Astrocyte (in vitro differentiated cells and primary cell): ENCODE measurements at places on chromosomes 4 and X.
A peak's percentile ranks its signal among the peaks of the same experiment; 100 is the strongest.

GRCh38 chrX:119758731-119759247 lies 401 bp downstream of the SOWAHD start:
- H3K27ac ChIP-seq: no peak overlapping the region
- no peak for DNase-seq
- H3K36me3 ChIP-seq: no peaks in the 10 kb centered on the region
- peak overlapping the region; percentile 23 for H3K4me3 ChIP-seq
- peaks cover 12% of the 10 kb centered on the region for H3K4me1 ChIP-seq

DNA sequence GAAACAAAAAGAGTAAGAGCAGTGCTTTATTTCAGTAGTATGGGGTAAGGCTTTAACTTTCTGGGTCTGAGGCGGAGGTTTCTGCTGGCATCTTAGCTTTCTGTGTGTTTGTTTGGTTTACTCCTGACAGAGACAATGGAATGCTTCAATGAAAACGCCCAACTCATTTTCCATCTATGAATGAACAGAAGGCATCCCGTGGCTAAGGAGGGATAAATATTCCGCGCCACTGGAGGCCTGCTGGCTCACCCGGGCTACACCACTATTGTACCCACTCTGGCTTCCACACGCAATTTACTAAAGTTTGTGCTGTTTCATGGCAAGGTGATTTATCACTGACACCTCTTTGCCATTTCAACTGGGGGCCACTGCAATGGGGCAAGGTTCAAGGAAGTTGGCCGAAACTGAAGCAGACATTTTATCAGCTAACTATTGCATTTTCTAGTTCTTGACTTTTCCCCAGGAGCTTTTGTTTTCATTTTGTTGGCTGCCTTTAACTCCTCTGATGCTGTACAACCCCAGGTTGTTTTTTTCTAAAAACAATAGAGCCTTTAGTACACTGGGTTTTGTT lies 32.8 kb upstream of the PPARGC1A start:
- no peaks in the 10 kb centered on the region for H3K27me3 ChIP-seq
- H3K27ac ChIP-seq: no peak overlapping the region
- no peaks in the 10 kb centered on the region for H3K36me3 ChIP-seq
- peak; percentile 36 for DNase-seq

DNA sequence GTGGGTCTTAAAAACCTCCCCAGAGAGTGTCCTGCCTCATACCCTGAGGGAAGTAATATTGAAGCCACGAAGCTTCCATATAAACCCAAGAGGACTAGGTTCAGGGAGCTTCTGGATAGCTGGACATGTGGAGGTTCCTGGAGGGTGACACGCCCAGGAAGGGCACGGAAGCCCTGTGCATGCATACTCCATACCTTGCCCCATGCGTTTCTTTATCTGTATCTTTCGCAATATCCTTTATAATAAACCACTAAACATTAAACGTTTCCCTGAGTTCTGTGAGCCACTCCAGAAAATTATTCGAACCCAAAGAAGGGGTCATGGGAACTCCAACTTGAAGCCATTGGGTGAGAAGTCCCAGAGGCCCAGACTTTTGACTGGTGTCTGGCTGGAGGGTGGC lies 45.7 kb upstream of the HPF1 start:
- H3K4me1 ChIP-seq: no peaks in the 10 kb centered on the region
- no peaks in the 10 kb centered on the region for H3K36me3 ChIP-seq
- no peak overlapping the region for H3K4me3 ChIP-seq
- no peaks in the 10 kb centered on the region for H3K27me3 ChIP-seq
- no peak overlapping the region for H3K27ac ChIP-seq

- no peak overlapping the region for H3K27ac ChIP-seq
- no peaks in the 10 kb centered on the region for H3K4me1 ChIP-seq
- no peaks in the 10 kb centered on the region for H3K27me3 ChIP-seq
- DNase-seq: no peak
- no peaks in the 10 kb centered on the region for H3K36me3 ChIP-seq
- H3K4me3 ChIP-seq: no peak overlapping the region
Measured at GRCh38 chr4:72022553-72022952, 9.2 kb upstream of the NPFFR2 start.

GRCh38 chrX:124386401-124386800 lies 40.0 kb downstream of the SH2D1A start:
- no peaks in the 10 kb centered on the region for H3K36me3 ChIP-seq
- DNase-seq: no peak
- H3K4me3 ChIP-seq: no peak overlapping the region
- no peaks in the 10 kb centered on the region for H3K27me3 ChIP-seq
- no peak overlapping the region for H3K27ac ChIP-seq

DNA sequence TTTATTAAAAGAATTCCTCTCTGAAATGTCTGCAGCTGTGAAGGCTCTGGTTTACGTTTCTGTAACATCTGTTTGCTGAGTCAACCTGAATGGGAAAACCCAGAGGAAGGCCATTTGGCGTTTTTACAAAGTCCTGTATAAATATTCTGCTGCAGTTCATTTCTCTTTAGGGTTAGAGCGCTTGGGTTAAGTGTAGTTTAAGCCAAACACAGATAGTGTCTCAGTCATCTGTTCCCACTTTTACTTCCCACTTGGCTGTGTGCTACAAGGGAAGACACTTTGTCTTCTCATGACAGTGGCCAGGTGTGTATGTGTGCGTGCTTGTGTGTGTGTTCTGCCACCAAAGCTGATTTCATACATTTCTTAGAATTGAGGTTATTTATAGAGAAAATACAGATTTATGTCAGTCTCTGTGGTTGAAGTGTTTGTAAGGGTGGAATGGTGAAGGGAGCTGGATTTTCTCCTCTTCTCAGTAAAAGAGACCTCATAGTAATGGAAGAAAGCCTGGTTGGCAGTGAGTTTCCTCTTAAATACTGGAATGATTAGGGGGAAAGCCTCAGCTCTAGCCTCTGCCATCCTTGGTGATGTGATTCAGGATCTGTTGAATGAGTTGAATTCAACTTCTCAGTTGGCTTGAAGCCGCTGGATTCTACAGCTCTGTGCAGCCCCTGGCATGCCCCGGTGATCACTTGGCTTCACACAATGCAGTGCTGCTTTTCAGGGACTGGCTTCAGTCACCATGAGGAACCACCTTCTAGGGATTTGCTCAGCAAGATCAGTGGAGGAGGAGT lies 50.6 kb downstream of the JADE1 start:
- H3K4me3 ChIP-seq: no peak overlapping the region
- H3K36me3 ChIP-seq: peaks cover 52% of the 10 kb centered on the region
- no peaks in the 10 kb centered on the region for H3K27me3 ChIP-seq

- DNase-seq: no peak
- no peaks in the 10 kb centered on the region for H3K27me3 ChIP-seq
- H3K36me3 ChIP-seq: no peaks in the 10 kb centered on the region
- H3K27ac ChIP-seq: no peak overlapping the region
- H3K4me1 ChIP-seq: no peaks in the 10 kb centered on the region
- H3K4me3 ChIP-seq: no peak overlapping the region
Measured at GRCh38 chr4:163556650-163557391, 62.3 kb downstream of the TMA16 start.

GRCh38 chrX:17442898-17443297 lies 67.9 kb downstream of the NHS start:
- H3K36me3 ChIP-seq: no peaks in the 10 kb centered on the region
- no peak overlapping the region for H3K4me3 ChIP-seq
- H3K27me3 ChIP-seq: no peaks in the 10 kb centered on the region
- peak; percentile 18 for DNase-seq
- H3K27ac ChIP-seq: no peak overlapping the region
- H3K4me1 ChIP-seq: peaks cover 18% of the 10 kb centered on the region

- peaks cover 3% of the 10 kb centered on the region for H3K4me1 ChIP-seq
- H3K4me3 ChIP-seq: no peak overlapping the region
- DNase-seq: no peak
Measured at GRCh38 chrX:24398766-24399165, 38.3 kb downstream of the SUPT20HL1 start.

DNA sequence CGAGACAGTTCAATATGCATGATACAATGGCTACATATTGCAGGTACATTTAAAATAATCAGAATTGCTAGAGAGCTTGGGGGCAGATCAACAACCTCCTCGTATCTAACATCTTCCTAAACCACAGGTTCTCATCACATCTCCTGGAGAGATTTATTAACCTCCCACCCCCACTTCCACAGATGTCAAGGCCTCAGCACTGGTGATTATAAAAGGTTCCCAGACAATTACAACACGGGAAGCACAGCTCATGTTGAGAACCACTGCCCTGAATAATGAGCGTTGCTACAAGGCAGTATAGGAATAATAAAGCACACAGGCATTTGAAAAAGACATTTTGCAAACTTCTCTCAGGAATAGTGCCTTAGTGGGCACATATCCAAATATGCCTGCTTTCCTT lies 42.8 kb downstream of the ELOVL6 start:
- peaks cover 19% of the 10 kb centered on the region for H3K4me1 ChIP-seq
- H3K27me3 ChIP-seq: no peaks in the 10 kb centered on the region
- H3K36me3 ChIP-seq: no peaks in the 10 kb centered on the region
- H3K27ac ChIP-seq: no peak overlapping the region
- no peak overlapping the region for H3K4me3 ChIP-seq

DNA sequence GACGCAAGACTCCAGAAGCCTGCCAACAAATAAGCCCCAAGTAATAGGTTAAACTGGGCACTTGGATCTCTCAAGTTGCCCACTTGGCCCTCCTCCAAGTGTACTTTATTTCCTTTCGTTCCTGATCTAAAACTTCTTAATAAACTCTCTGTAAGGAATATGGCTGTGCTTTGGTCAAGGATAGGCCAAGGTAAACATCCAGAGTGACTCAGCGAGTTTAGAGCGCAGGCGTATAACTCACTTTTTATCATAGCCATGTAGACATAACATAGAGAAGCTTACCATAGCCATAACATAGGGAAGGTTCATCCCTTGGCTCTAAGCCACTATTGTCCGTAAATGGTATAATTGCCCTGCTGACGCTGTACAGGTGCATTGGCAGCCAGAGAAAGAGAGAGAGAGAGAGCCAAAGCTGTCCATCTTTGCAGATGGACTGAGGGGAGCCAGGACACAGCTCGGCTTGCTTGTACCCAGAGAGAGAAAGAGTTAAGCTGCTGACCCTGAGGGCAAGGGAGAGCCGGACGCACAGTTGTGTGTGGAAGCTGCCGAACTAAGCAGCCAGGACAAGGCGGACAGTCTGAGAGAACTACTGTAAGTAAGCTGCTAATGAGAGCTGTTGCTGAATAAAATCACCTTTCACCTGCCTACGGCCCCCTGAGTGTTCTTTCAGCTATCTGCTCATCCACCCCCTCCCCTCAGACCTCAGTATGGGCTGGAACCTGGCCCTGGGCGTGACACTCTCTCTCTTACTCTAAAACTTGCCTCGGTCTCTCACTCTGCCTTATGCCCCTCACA lies 1.8 kb downstream of the TLR1 start:
- no peaks in the 10 kb centered on the region for H3K36me3 ChIP-seq
- peaks cover 6% of the 10 kb centered on the region for H3K4me1 ChIP-seq
- H3K27ac ChIP-seq: no peak overlapping the region
- no peaks in the 10 kb centered on the region for H3K27me3 ChIP-seq
- no peak overlapping the region for H3K4me3 ChIP-seq
- no peak for DNase-seq

GRCh38 chr4:16914208-16914607 lies 15.8 kb upstream of the LDB2 start:
- no peak overlapping the region for H3K27ac ChIP-seq
- H3K4me3 ChIP-seq: no peak overlapping the region
- no peaks in the 10 kb centered on the region for H3K36me3 ChIP-seq
- no peaks in the 10 kb centered on the region for H3K27me3 ChIP-seq

- H3K4me3 ChIP-seq: no peak overlapping the region
- DNase-seq: no peak
- H3K36me3 ChIP-seq: no peaks in the 10 kb centered on the region
- H3K27ac ChIP-seq: no peak overlapping the region
- H3K4me1 ChIP-seq: no peaks in the 10 kb centered on the region
- no peaks in the 10 kb centered on the region for H3K27me3 ChIP-seq
Measured at GRCh38 chrX:78624426-78624825, 34.7 kb downstream of the RTL3 start.

- no peak overlapping the region for H3K27ac ChIP-seq
- no peaks in the 10 kb centered on the region for H3K27me3 ChIP-seq
- no peak overlapping the region for H3K4me3 ChIP-seq
- DNase-seq: no peak
- H3K4me1 ChIP-seq: no peaks in the 10 kb centered on the region
- H3K36me3 ChIP-seq: no peaks in the 10 kb centered on the region
Measured at GRCh38 chr4:184039963-184040383, 134.9 kb downstream of the STOX2 start.
